ENCODE measurements at places on chromosomes 6 and 20.

DNA sequence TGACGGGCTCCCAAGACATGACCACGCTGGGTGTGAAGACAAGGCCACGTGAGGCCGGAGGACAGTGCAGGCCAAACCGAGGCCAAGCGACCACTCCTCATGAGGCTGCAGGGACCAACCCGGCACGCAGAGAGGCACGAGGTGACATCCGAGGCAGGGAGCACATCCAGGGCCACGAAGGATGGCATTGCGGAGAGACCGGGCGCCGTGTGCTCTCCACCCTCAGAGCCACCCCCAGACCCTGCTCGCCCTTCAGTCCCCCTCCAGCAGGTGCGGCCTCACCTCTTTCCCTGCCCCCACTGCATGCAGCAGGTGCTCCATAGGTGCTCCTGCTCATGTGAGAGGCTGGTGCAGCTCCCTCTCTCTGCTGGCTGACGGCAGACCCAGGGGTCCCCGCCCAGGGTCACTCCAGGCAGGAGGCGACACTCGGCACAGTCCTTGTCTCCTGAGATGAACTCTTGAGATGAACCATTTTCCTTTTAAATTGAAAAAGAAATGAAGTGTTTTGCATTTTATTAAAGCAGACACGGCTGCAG is 33.8 kb upstream of the CHRNA4 start:
- DNase-seq, result no peak

DNA sequence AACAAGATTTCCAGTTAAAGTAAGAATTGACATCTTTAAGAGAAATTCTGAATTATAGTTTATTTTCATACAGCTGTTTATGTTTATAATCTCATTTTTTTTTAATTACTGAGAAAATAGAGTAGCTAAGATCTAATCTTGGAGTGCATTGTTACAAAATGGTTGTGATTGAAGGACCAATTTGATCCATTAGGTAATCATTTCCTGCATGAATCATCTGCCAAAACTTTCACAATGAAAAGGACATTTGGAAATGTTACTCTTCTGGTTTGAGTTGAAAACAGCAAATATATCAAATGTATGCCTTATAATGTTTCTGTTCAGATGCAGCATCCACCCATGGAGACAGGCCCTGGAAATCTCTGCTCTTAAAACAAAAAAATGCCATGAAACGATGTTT is 19.0 kb downstream of the TUBB2A start:
- no peak for DNase-seq

GRCh38 chr6:144478483-144478882 is 193.3 kb downstream of the UTRN start:
- DNase-seq, result no peak

DNA sequence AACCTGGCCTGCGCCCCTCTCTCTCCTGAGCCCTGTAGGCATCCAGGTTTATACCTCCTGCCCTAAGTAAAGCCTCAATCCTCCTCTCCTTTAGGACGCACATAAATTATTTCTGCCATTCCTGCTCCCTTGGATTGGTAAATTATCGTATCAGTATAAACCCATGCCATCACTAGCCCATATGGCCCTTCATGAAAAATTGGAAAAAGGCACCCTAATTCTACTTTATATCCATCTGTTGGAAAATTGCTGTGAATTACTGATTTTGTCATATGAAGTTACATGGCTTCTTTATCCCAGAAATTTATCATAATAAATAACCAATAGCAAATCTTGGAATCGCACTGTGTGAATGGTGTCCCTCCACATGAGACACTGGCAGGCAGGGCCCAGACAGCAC is 395.2 kb downstream of the PRKN start:
- DNase-seq, result no peak

GRCh38 chr6:84775751-84776150 is 11.4 kb upstream of the TBX18 start:
- DNase-seq, result no peak

DNA sequence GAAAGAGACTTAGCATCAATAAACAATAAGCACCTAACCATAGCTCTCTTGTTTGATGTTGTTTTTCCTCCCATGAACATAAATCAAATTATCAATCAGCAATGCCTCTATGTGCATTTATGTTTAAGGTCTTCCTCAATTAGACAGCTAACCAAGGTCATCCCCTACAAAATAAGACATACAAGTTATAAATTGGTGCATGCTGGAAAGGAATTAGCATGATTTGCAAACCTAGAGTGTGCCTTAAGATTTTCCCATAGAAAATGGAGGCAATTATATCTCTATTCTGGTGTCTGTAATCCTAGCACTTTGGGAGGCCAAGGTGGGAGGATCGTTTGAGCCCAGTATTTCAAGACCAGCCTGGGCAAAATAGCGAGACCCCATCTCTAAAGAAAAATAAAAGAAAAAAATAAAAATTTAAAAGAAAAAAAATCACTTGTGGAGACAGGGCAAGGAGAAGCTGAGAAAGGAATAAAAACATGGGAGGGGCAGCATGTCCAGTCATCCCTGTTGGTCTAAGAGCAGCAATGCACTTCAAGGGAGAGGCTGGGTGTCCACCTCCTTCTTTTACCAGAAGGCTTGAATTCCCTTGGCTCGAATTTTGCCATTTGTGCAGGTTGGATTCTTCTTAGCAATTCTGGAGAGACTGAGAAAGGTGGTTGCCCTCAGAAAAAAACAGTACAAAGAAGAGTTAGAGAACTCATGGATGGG is 9.3 kb upstream of the SLPI start:
- DNase-seq, result no peak

DNA sequence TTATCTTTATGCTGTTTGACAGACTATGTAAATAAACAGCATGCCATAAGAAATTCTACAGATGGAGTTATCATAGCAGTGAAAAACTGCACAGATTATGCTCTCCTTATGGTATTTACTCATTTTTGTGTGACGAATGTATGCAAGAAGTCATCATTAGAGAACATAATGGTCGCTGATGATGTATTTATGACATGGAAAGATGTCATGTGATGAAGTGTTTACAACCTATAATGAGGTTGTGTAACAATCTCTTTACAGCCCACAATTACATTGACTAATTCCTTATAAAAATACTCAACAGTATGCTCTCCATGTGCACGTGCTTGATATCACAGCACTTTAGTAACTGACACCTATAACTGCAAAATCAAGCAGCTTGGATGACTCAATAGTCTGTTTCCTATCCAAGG is 192.4 kb downstream of the BMP2 start:
- DNase-seq, result no peak

- no peak for DNase-seq
Measured at GRCh38 chr20:46930640-46931339, 36.1 kb downstream of the EYA2 start.

Measured in hematopoietic multipotent progenitor cell treated with erythropoietin and hydrocortisone succinate and interleukin-3 and kit ligand, for 8 days (in vitro differentiated cells).